ENCODE measurements at places on chromosomes 5 and 9. TPM values are rescaled to one million over a fixed set of nuclear protein-coding genes. Genes with fewer than 3 reads are reported as not detected.

GRCh38 chr5:31193591-31194467 lies at the start of gene CDH6:
Gene CDH6 (plus strand): TSS chr5:31193686. CDS start chr5:31267474, 73,788 bp downstream.
- no peak for DNase-seq

DNA sequence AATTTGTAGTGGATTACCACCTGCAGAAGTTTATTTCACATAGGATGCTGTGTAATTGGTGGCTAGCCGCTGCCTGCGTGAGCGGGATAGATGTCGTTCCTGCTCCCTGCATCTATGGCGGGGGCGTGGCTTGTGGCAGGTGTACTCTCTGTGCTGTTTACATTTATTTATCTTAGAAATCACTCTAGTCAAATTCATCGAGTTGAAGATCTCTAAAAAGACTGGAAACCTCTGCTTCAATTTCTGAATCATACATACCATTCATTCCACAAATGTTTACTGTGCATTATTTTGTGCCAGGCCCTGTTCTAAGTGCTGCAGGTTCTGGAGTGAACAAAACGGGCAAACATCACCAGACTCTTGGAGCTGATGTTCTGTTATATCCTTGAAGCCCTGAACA lies 11.9 kb downstream of the ROPN1L start:
- DNase-seq: no peak

DNA sequence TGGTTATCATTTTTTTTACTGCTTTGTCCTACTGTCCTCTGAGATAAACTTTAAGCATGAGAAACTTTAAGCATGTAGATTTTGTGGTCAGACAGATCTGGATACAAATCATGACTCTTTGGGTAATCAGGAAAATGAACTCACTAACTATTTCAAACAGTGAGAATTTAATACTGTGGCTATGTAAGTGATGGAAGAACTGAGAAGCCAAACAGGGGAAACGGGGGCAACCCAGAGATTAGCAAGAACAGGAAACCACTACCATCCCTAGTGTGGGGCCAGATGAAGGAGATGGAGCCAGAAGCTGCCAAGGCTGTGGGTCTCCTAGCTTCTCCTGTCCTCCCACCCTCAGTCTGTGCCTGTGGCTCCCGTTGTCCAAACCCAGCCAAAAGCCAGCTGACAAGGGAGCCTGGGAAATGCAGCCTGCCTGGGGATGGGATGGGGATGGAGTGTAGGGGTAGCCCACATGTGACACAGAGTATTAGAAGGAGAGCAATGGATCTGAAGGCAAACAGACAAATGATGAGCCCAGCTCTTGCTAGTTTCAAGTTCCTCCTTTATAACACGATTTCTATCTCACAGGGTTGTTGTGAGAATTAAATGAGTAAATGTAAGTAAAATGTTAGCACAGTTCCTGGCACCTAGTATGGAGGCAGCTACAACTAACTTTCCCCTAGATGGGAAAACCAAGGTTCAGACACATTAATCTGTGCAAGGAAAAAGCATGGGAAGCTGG lies 27.7 kb upstream of the CDC23 start:
- DNase-seq: no peak

DNA sequence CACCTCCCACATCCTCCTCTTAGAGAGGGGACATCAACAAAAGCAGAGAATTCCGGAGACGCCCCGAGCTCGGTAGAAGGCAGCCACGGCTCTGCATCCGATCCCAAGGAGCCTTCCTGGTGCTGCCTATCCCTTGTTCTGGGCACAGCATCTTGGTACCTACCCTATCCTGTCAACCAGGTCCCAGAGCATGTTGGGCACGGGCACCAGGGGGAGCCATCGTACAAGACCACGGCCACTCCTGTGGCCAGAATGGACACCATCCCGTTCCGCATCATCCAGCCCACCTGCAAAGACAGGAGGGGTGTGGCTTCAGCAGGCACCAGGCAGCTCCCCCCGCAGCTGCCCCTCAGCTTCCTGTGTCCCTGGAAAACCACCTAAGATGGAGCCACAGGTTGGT lies 62.7 kb upstream of the ZNF354A start:
- DNase-seq: peak; percentile 71

GRCh38 chr9:68775003-68775730 lies 70.1 kb downstream of the PIP5K1B start:
- no peak for DNase-seq

DNA sequence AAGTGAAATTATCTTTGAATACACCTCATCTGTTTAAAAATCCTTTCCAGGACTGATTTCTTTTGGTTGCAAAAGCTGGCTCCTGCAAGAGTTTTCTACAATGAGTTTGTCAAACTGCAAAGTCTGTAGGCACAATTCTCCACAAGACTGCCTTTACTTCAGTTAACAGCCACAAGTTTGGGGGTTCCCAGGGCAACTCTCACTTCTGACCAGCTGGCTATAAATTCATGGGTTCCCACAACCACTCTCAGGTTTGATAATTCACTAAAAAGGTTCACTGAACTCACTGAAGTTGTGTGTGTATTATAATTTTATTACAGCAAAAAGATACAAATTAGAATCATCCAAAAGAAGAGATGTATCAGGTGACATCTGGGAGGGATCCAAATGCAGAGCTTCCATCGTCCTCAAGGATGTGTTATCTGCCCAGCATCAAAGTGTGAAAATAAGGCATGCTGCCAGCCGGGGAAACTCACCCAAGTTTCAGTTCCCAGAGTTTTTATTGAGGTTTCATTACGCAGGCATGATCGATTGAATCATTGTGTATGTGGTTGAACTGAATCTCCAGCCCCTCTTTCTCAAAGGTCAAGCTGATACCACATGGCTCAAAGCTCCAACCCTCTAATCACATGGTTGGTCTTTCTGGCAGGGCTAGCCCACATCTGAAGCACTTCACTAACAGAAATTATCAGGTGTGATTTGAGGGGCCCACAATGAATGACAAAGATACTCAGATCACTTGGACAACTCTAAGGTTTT lies 19.0 kb upstream of the PSIP1 start:
- no peak for DNase-seq

DNA sequence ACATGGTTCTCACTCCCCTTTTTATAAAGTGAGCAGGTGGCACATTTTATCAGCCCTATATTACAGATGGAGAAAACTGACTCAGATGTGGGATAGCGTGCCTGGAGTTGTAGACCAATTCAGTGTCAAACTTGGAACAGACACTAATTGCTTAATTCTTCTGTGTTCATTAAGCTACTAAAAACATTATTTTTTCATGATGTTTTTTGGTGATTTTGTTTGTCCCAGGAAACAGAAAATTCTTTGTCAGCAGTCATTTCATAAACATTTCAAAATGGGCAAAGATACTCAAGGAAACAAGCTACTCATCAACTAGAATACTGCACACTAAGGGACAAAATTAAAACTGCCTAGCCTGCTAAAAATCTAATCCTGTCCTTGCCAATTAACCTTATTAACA lies 2.2 kb downstream of the ABHD17B start:
- DNase-seq: no peak

- no peak for DNase-seq
Measured at GRCh38 chr9:31321686-31322085, 1062.8 kb upstream of the ACO1 start.

GRCh38 chr5:173413471-173413982 lies 85.3 kb upstream of the STC2 start:
- no peak for DNase-seq

DNA sequence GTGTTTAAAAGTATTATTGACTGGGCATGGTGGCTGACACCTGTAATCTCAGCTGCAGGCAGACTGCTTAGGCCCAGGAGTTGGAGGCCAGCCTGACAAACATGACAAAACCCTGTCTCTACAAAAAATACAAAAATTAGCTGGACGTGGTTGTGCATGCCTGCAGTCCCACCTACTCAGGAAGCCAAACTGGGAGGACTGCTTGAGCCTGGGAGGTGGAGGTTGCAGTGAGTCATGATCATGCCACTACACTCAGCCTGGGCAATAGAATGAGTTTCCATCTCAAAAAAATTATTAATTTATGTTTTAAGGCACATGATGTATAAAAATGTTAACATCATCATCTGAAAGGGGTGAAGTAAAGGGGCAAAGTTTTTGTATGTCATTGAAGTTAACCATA lies 49.7 kb upstream of the FNIP1 start:
- DNase-seq: no peak

DNA sequence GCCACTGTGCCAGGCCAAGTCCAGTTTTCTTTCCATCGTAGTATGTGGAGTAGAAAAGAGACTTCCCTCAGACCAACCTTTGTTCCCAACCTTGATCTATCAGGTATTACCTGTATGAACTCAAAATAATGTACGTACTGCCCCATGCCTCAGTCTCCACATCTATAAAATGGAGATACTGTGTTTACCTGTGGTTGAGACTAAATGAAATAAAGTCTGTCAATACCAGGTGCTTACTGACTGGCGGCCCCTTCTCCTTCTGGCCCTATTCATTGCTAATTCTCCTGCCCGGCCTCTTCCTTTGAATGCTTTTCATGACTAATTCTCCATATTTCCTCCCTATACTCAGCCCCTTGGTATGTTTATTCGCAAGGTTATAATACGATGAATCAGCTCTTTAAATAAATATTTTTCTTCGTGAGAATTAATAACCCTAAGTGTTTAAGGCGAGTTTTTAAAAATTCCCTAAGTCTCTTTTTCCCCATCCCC lies 89.6 kb upstream of the BASP1 start:
- no peak for DNase-seq

GRCh38 chr5:74953937-74954720 lies 87.9 kb upstream of the FAM169A start:
- no peak for DNase-seq

DNA sequence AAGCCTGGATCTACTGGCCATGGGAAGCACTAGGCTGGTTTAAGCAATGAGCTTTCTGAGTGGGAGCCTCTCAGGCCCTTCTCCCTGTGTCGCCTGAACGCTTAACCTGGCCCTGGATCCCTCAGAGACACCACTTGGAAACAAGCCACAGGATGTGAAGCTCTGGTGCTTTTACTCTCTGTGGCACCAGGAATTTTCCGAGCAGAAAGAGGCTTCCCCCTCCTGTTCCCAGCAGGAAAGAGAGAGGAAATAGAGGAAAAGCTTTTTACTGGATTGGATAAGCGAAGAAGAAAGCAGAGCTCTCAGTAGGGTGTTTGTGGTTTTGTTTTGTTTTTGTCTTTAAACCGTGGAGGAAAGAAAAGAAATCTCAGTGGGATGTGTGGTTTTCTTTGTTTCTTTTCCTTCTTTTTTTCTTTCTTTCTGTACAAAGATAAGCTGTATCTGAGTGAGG lies 34.5 kb downstream of the COL15A1 start:
- no peak for DNase-seq

- DNase-seq: peak; percentile 76
Measured at GRCh38 chr5:97162045-97162444, 19.6 kb upstream of the LIX1 start.

- no peak for DNase-seq
Measured at GRCh38 chr9:74036549-74037231, 460.4 kb upstream of the RORB start.

DNA sequence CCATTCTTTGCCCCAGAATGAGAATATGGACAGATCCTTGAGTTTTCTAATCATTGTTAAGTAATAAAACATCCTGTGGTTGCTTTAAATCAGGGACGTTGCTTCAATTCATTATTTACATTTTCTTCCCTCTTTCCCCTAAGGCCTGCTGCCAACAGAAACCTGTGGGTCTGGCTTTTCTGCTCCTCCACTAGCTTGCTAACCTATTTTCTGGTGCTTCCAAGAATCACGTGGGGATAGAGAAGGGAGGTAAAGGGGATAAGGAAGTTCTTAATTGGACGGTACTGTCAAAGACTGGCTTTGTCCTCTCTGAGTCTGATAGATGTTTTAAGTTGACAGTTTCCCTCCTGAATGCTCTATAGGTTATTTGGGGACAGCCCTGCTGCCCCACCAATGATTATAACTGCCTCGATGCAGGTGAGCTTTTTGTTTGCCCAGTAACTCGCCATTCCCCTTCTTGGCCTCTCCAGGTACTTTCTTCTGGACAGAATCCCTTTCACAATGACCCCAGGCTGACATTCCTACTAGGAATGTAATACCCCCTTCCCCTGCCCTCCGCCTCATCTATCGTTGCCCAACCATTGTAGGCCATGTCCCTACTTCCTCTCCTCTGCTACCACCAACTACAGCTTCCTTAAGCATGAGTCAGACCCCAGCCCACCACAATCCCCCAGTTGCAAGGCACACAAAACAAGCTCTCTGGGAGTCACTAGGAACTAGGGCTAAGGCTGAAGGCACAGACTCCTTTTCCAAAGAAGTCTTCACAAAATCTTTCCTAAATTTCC lies 19.9 kb upstream of the CPEB4 start:
- no peak for DNase-seq

- DNase-seq: no peak
Measured at GRCh38 chr9:78127279-78128225, 95.9 kb upstream of the GNAQ start.

GRCh38 chr5:180792287-180792964 lies 10.2 kb downstream of the MGAT1 start:
- no peak for DNase-seq

- no peak for DNase-seq
Measured at GRCh38 chr5:179869101-179869500, 10.5 kb upstream of the MRNIP start.

- no peak for DNase-seq
Measured at GRCh38 chr5:158140120-158140731, 281.3 kb upstream of the CLINT1 start.

GRCh38 chr9:76374783-76375559 lies 19.3 kb downstream of the RFK start:
- no peak for DNase-seq

DNA sequence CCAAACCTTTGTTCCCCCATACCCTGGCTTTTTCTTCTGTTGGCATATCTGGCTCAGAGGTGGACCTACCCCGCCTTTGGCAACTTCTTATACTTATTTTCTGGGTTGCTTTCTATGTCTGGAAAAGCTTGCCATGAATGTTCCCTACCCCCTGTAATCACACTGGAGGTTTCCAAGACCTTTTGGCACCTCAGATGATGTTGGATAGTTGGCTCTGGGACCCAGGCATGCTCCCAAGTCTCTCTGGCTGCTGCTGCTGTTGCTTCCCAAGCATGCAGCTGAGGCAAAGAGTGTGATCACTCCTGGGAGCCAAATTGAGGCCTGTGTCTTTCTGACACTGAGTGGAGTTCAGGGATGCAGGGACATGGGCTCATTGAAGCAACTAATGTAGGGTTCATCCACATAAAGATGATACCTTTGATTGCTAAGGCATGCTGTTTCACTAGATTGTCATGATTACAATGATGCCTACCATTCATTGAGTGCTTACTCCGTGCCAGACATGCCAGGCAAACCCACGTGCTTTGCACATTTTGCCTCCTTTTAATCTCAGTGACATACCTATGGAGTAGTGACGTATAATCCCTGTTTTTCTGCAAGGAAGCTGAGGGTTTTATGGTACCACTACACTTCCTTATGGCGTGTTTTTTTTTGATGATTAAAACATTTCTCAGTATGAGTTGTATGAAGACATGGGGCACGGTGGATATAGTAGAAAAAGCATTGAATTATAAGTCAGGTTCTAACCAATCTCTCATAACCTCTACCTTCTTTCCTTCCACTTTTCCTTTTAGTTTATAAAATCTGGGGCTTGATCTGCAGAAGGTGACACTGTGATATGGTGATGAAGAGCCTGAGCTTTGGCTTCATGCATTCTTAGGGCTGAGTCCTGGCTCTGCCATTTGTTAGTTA lies 73.1 kb downstream of the ARHGAP26 start:
- DNase-seq: no peak

GRCh38 chr5:160439205-160439600 lies 17.5 kb downstream of the PTTG1 start:
- peak; percentile 92 for DNase-seq

The PTGS1 gene
- total RNA-seq: 0.07 TPM

The TMEM203 gene
- total RNA-seq: 39.8 TPM

The ANKRD34B gene
- not detected for total RNA-seq

The TMEM141 gene
- total RNA-seq: 20.5 TPM

The C5orf52 gene
- not detected for total RNA-seq

The CCL27 gene
- total RNA-seq: not detected

The GMCL2 gene
- total RNA-seq: not detected

The FBP1 gene
- total RNA-seq: not detected

The ANKRD33B gene
- 0.48 TPM for total RNA-seq

The GABRP gene
- not detected for total RNA-seq

The CATSPER3 gene
- not detected for total RNA-seq
